ENCODE measurements at places on chromosomes 2 and 18.

GRCh38 chr2:111007757-111008688 lies 112.7 kb upstream of the BCL2L11 start:
- DNase-seq, result no peak

DNA sequence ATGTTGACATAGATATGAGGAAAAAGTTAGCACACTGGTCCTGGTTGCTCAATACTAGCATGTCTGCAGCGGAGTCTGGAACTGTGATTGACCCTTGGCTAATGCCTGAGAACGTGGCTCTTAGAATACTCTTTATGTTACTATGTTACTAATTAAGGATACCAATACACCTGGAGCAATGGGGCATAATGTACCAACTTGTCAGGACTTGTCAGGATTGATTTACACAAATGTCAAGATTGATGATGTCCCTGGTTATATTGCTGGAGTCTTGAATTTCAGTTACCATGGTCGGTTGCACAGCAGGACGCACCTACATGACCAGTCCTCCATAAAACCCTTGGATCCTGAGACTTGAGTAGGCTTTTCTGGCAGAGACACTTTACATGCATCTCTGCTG lies 810.9 kb downstream of the CPS1 start:
- no peak for DNase-seq

DNA sequence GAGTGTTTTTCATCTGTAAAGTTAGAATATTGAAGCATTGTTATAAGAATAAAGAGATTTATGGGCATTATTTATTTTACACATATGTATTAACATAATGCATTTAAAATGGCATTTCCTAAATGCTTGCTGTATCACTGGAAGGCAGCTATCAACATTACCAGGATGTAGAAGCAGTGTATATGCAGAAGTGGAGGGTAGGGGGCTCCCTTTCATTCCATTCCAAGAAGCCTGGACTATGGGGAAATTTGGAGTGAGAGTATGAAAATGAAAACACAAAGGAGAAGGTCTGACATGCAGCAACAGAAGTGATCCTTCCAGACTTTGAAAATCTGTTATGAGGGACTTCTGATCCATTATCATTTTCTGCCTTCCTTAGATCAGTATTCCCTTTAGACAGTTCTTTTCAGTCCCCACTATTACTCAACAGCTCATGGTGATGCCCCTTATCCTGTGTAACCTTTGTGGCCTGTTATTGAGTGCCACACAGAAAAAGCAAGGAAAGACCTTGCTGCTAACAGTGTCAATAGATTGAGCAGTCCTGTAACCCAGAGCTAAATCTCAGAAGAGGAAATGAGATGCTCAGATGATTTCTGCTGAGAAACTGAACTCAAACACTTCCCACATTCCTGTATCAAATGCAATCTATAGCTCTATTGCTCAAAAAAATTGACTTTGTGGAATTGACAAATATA lies 216.6 kb downstream of the HNMT start:
- no peak for DNase-seq

DNA sequence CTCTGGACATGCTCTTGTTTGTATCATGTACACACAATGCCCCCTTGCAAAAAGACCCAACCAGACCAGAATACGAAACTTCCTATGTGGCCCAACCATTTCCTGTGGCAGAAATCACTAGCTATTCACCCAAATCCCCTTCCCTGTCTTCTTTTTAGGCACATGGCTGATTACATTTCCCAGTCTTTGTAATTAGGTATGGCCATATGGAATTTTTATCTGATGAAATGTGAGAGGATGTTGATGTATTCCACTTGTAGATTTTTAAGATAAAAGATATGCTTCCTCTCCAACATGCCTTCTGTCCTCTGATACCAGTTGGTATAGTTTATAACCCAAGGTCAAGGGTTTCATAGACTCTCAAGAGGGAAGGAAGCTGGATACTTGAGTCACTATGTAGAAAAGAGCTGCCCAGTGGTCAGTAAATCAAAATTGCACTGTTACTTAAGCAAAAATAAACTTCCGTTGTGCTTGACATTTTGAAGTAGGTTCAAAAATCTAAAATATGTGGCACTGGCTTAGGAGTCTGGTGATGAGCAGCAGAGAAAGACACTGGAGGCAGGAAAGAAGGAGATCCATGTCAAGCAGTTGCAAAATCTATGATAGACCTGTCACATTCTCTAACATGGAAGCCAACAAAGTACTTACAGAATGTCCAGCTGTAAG lies 297.4 kb downstream of the SMAD2 start:
- no peak for DNase-seq

DNA sequence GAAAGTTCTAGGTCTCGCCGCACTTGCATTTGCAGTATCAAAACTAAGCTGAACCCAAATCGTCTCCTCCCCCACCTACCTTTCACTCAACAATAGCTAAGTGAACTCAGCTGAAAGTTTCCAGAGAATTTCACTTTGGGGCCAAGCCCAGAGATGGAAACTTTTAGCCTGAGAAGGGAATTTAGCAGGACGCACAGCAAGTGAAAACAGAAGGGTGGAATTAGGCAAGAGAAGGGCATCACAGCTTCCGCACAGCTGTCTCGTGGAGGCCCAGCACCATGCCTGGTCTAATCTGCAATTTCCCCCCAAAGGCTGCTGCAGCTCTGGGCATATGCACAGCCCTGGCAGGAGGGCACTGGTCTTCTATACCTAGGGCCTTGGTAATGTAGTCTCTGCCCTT lies 262.0 kb downstream of the TNS1 start:
- no peak for DNase-seq

DNA sequence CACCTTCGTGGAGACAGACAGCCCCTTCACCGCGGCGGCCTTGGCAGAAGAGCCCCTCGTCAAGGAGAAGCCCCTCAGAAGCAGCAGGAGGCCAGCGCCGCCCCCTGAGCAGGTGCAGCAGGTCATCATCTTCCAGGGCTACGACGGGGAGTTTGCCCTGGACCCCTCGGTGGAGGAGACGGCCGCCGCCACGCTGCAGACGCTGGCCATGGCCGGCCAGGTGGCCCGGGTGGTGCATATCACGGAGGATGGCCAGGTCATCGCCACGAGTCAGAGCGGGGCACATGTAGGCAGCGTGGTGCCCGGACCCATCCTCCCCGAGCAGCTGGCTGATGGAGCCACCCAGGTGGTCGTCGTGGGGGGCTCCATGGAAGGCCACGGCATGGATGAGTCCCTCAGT lies 145.7 kb downstream of the PTGR3 start:
- no peak for DNase-seq

DNA sequence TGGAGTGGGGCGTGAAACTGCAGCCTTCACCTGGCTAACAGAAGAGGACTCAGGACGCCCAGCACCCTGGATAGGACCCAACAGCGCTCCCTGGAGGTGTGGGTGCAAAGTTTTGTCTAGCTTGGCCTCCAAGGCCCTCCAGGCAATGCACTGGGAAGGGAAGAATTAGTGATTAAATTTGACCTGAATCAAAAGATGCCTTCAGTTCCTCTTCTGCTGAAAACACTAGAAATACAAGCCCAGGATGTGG lies 779 bp upstream of the TRIB2 start:
- no peak for DNase-seq

DNA sequence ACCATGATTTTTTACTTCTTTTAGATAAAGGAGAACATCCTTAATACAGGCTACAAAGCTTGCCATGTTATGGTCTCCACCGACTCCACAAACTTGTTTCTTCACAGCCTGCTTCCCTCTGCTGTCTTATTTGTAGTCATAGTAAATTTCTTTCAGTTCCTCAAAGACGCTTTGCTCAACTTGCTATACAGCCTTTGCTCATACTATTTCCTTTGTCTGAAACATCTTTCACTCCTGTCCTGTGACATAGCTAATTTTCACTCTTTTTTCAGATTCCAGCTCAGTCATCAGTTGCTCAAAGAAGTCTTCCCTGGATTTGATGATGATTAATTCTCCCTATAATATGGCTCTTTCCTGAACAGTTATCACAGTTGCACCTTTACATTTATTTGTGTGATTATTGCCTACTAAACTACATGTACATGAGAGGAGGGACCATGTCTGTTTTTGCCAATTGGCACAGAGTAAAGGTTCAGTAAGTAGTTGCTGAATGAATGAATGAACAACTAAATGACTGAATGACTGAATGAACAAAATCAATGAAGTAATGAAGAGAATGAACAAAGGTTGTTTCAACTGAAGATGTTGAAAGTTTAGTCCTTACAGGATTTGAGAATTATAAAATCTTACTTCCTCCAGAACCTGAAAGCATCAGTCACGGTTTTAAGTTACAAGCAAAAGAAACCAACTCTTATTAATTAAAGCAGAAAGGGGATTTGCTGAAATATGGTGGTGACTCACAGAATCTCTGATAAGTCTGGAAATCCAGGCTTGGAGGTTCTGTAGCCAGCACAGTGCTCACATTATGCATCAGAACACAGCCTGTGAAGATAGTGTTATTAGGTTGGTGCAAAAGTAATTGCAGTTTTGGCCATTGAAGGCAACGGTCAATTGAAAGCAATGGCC lies 186.4 kb upstream of the FAM98A start:
- no peak for DNase-seq

DNA sequence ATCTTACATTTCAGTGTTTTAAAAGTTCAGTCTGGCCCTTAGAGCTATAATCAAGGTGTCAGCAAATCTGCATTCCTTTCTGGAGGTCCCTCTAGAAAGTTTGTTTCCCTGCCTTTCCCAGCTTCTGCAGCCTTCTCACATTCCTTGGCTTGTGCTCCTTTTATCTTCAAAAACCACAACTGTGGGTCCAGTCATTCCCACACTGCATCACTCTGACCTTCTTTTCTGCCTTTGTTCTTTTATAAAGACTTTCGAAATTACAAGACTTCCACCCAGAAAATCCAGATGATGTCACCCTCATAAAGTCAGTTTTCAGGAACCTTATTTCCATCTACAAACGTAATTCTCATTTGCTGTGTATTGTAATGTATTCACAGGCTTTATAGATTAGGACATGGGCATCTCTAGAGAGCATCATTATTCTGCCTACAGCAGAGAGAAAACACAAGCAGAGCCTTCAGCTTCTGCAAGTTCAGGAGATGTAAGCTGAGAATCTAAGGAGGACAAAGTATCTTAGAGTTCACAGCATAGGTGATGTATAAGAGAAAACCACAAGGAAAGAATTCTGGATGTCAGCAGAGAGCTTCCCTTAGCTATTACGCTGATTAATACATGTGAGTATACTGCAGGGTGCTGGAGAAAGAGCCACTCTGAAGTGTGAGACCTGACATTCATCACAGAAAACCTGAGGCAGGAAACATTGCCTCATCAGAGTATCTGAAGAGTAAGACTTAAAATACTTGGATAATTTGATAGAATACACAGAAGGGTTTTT lies 1100.2 kb downstream of the CBLN2 start:
- DNase-seq, result no peak

DNA sequence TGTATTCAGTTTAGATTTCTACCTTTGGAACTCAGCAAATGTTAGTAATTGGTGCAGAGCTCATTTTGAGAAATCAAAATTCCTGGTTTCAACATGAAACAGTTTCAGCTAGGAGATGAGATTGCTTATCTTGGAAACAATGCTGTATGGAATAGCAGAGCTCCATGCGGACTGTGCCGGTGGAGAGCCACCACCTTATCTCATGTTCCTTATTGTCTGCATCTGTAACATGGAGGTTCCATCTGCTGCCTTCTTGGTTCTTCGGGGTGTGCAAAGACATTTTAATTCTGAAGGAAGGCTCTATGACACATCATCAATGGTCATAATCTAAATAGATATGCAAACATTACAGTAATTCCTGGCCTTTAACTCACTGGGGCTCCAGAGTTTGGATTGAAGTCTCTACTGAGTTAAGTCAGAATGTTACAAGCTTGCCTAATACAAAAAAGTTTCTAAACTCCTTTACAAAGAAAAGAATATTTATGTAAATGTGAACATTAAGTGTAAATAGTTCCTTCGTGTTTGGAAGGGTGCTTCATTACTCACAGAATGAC lies 65.3 kb downstream of the PRKRA start:
- no peak for DNase-seq

GRCh38 chr2:101793277-101793969 lies 95.9 kb downstream of the MAP4K4 start:
- DNase-seq, result no peak

DNA sequence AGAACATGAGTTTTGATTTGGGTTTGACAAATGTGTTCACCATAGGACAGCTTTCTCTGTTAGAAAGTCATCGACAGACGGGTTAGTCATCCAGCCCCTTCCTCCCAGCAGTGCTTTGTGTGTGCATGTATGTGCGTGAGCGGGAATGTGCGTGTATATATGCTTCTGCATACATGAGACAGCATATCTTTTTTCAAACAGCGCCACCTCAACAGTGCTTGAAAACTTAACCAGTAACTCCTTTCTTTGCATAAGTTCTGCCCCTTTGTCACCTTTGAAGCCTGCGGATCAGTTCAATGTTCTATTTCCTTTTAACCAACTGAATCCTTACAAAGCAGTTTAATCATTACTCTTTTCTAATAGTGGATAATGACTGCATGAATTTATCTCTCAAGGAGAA lies 351.4 kb downstream of the LPIN1 start:
- DNase-seq, result no peak

GRCh38 chr2:102839668-102840388 lies 78.0 kb downstream of the TMEM182 start:
- DNase-seq, result no peak

DNA sequence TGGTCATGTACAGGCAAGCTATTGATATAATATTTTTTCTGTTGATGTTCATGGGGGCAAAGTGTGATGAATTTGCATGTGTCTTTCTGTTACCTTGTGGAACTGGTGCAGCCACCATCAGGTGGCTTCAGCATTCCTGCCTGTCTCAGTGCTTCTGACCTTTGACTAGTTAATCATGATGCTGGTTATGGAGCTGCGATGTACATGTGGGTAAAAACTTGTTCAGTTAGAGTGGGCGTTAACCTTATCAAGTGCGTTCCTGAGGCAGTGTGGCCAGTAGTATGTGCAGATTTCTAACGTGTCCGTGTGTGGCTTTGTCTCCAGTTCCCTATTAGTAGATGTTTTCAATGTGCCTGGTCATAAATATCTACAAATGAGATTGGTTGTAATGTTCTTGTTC lies 127.4 kb upstream of the ZSWIM2 start:
- no peak for DNase-seq

DNA sequence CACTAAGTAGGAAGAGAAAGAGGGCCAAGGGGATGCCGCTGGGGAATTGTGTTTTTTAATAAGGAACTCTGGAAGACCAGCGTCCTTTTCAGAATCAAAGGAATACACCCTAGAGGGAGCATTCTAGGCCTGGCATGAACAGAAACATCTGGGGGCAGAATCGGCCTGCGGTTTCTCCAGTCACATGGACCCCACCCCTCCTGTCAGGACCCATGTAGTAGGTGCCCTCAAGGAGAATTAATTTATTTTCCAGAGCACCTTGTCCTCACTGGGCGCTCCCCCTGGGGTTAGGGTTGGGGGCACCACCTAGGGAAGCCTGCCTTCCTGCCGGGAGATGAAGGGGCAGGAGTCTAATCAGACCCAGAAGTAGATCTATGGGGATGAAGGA lies 44.2 kb downstream of the TMEM37 start:
- no peak for DNase-seq
